CD4-positive, alpha-beta T cell treated with Interleukin-12 subunit alpha and Interleukin-12 subunit beta, for 1 hour (primary cell): ENCODE measurements at places on chromosomes 4 and X.
A peak's percentile ranks its signal among the peaks of the same experiment; 100 is the strongest.

GRCh38 chr4:90546114-90546513, 418.9 kb downstream of the CCSER1 start:
- no peak for DNase-seq

DNA sequence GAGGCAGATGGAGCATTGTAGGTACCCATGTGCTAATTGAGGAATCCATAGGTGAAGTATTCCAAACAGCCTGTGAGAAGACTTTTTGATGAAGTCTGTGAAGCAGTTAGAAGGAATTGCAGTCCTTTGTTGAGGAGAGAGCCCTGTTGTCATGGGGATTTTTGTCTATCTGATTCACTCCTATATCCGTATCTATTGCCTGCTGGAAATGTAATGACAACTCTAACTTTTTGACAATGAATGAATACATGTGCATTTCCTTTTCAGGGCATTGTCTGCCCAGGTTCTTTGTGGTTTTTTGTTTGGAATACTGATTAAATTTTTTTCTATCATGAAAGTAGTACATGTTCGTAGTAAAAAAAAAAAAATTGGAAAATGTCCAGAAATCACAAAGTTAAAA, 31.1 kb downstream of the STK32B start:
- DNase-seq = no peak

DNA sequence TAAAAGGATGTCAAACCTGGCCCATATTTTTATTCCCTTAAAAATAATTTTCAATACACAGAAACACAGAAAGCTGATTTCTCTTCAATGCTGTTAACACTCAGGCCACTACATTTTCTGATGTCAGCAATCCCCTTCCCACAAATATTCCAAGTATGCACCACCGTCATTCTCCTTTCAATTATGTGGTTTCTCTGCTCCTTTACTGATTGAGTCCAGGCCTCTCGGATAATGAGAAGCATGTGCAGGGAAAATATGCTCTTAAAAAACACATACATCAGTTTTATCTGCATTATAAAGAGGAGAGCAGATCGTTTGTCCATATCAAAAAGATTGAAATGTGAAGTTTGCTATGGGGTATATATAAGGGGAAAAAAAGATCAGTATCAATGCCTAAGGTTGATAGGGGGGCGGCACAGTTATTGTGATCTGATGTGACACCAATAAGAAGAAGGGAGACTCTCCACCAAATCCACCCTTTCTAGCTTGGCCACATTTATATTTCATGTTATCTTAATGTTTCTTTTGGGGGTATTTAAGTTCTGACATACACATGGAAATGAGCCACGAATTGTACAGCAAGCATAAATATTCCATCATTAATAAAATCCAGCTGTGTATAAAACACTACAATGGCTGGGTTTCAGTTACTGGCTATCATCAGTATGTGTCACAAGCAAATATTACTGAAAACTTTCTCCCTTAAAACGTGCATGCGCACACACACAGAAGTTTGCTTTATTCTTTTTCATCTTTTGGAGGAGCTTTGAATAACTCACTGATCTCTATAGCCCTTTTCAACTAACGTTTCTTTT, 6.4 kb downstream of the AMOT start:
- no peak for DNase-seq

GRCh38 chr4:1637580-1638271, 46.4 kb downstream of the FAM53A start:
- DNase-seq = no peak

DNA sequence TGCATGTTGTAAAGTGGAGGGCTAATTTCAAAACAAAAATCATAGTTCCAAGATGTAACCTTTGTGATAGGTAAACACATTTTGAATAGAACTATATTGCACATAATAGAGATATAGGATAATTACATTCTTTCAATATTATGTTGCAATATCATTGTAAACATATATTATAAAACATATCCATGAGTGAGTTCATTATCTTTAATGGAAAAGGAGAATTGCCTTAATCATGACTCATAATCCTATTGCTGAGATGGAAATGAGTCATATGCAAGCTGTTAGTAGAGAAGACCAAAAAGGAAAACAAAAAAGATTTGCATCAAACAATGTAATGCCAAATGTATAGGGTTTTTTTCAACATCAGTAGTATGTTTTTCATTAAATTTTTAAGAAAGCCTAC, 73.7 kb upstream of the WDR44 start:
- DNase-seq = no peak

- DNase-seq = no peak
These were observed 318.6 kb downstream of the HNRNPD start for GRCh38 chr4:82055156-82055555.

DNA sequence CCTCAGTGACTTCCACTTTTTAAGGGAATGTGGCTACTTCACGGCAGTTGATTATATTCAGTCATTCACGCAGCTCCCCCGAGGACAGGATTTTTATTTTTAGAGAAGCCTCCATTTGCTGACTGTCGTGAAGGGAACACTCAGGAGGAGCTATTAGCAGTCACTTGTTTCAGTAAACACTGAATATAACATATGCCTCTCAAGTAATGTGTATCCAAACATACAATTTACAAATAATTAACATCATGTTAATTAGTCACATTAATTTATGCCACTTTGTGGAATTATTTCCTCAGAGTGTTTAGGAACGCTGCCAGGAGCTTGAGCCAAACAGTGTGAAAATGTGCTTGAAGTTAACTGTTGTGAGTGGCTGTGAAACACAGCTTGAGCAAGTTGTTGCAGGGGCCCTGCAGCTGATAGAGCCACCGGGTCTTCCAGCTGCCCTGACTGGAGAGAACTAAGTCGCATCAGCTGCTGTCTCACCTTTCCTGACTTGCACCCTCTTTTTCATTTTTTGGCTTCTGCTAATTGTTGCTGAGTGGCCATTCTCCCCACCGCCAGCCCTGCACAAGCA, 245.6 kb downstream of the LDB2 start:
- no peak for DNase-seq

DNA sequence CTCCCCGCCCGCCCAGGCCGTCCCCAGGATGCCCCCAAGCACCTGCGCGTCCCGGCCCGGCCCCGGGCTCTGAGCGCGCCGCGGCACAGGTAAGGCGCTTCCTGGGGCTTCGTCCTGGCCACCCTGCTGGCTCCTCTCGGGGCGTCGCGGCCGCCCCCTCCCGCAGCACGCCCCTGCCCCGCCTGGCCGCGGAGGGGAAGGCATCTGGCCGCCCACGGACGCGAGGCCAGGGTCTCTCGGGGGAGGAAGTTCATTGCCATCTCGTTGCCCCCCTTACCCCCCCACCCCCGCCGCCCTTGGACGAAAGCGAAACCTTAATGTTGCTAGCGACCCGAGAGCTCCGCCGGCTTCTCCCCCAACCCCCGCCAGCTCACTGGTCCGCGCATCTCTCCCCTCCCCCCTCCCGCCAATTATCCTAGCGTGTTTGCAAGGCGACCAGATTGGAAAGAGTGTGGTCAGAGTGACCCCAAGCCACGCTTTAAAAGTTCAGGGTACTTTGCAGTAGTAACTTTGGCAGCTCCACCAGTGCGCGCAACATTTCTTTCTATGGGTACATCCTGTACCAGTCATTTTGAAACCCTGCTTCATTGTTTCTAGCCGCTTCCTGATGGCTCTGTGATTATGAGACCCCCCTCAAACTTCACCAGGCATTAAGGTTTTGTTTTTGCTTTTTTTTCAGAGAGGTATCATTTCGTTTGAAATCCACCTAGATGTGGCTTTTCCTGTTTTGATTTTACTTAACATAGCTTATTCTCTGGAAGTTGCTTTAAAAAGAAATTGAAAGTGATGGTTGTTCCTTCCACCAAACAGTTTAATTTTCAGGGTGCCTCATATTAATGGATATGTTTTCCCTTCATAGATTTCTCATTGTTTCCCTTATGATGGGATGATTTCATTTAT, 626 bp downstream of the TBC1D1 start:
- peak; percentile 59 for DNase-seq

- DNase-seq = no peak
These were observed 52.1 kb downstream of the PWWP3B start for GRCh38 chrX:106220177-106220576.

GRCh38 chrX:148049441-148049840, 68.3 kb downstream of the FMR1NB start:
- DNase-seq = peak; percentile 39
